ENCODE measurements at places on chromosomes 13 and 19.

GRCh38 chr19:55642153-55643002, 1.1 kb upstream of the ZNF581 start:
- no peak for DNase-seq

- no peak for DNase-seq
These were observed 4.9 kb upstream of the SMIM17 start for GRCh38 chr19:56637976-56638555.

GRCh38 chr19:55275851-55276719, 3.8 kb downstream of the HSPBP1 start:
- DNase-seq, result no peak

GRCh38 chr19:53873773-53874605, 6.3 kb downstream of the MYADM start:
- DNase-seq, result peak; percentile 86

DNA sequence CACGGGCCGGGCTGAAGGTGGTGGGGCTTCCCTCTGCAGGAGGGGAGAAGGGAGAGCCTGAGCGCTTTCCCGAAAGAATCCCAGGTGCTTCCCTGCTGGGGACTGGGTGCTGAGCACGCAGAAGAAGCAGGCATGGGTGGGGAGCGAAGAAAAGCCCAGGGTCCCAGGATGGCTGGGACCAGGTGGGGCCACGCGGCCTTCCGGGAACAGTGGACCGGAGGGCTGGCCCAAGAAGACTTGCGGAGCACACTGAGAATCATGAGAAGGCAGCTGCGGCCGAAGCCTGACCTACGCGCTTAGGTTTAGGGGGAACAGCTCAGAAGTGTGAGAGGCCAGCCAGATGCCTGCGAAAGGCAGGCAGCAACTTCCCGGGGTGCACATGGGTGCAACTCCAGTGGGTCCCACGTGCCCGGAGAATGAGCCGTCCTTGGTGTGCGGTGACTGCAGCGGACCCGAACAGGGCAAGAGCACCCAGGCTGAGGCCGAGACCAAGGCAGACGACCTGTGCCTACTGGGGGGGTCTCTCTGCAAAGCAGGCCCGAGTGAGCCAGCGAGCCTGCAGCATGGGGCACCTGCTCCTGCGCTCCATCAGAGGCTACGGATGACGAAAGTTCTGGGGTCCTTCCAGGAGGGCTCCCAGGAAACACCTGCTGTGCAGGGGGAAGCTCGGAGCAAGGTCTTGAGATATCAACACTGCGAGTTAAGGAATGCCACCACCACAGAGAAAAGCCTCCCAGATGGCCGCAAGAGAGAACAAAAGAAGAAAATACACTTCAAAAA, 52.4 kb downstream of the MLLT1 start:
- peak; percentile 84 for DNase-seq

DNA sequence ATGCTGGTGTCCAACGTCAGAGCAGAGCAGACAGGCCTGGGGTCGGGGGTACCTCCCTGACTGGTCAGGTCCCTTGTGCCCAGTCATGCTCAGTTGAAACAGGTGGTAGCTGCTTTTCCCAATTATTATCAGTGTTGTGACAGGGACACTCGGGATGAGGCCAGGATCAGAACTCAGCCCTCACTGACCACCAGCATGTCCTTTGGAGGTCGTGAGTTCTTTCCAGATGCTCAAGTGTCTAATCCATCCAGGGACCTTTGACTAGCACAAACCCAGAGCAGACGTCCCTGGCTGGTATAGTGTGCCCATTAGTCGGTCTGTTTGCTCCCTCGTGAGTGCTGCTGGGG, 22.4 kb downstream of the MAU2 start:
- no peak for DNase-seq

GRCh38 chr19:38737921-38738737, 6.1 kb downstream of the CAPN12 start:
- peak; percentile 69 for DNase-seq
